COR-L47 (cell line): ENCODE measurements at places on chromosomes 12 and 14.
A peak's percentile ranks its signal among the peaks of the same experiment; 100 is the strongest.

DNA sequence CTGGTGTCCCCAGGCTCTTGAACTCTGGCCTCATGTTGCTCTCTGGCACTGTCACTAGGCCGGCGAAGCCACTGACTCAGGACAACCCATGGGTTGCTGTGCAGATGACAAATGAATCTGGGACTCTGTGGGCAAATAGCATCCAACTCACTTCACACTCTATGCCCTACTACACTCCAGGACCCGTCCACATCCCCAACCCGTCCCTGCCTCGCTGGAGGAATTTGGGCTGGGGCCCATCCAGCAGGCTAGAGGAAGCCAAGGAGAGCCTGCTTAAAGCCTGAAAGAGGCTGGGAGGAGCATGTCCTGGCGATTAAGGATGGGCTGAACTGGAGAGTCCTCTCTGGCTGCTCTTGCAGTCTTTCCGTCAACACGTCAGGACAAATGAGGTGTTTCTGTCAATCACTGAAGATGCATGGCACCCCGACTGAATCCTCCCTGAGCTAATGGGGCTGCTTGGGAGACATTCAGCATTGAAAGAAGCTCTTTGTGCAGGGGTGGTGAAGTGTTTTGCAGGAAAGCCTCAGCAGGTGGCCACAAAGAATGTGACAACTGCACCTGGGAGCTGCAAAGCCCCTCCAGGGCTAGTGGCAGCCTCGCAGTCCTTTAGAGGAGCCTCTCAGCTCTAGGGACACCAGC lies 71.7 kb downstream of the ANO2 start:
- DNase-seq: no peak

DNA sequence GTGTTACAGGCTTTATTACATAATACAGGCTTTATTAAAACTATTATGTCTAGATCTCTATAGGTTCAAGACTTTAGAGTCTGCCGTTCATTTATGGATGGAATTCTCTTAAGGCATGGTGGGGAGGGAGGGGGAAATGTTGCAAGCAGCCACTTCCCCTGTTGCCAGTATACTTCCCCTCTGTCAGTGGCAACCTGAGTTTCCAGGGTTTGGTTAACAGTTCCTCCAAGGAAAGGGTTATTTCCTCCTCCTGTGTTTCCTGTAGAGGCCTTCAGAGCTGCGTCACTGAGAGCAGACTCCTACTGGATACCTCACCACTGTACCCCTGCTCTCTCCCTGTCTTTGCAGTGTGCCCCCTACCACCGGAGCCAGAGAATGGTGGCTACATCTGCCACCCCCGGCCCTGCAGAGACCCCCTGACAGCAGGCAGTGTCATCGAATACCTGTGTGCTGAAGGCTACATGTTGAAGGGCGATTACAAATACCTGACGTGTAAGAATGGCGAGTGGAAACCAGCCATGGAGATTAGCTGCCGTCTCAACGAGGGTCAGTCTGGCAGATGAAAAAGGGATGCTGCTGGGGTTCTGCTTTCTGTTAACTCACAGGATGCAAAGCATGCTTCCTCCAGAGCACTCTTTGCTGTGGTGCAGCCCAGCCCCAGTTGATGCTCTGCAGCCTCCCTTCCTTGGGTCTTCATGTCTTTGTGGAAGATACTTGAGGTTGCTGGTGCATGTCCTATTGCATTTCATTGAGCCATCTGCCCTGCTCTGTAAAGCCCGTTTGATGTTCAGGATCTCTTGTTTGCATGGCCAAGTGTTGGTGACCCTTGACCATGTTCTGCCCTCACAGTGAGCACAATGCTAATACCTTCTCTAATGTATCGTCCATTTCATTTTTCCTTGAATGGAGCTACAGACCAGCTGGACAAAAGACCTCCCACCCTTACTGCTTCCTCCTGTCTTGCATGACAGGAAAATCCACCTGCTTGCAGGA lies 63.6 kb upstream of the SRSF5 start:
- no peak for DNase-seq

GRCh38 chr14:91837076-91837475 lies 30.3 kb downstream of the TC2N start:
- DNase-seq: no peak

GRCh38 chr14:104395941-104396681 lies 183.5 kb upstream of the C14orf180 start:
- DNase-seq: no peak

DNA sequence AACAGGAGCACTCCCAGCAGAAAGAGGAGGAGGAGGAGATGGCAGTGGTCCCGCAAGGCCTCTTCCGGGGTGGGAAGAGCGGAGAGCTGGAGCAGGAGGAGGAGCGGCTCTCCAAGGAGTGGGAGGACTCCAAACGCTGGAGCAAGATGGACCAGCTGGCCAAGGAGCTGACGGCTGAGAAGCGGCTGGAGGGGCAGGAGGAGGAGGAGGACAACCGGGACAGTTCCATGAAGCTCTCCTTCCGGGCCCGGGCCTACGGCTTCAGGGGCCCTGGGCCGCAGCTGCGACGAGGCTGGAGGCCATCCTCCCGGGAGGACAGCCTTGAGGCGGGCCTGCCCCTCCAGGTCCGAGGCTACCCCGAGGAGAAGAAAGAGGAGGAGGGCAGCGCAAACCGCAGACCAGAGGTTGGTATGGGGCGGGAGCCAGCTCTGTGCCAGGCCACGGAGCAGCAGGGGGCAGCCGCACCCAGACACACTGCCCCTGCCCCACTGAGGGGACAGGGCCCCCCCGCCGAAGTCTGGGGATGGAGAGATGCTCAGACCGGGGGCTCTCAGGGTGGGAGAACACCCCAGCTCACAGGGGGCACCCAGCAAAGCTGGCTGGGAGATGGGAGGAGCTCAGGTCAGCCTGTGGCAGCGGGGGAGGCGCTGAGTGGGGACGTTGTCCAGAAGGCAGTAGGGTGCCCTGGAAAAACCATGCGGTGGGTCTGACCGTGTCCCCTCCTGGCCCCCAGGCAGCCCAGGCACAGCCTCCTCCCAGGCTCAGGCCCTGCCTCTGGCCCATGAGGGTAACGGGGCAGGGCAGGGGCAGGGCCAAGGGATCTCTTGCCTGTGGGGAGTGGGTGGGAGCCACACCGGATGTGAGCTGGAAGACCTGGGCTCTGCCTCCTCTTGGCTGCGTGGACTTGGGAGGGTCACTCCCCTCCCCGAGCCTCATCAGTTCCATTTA lies 9.8 kb downstream of the CHGA start:
- no peak for DNase-seq

GRCh38 chr12:60849723-60850122 lies 1253.9 kb downstream of the SLC16A7 start:
- DNase-seq: no peak

DNA sequence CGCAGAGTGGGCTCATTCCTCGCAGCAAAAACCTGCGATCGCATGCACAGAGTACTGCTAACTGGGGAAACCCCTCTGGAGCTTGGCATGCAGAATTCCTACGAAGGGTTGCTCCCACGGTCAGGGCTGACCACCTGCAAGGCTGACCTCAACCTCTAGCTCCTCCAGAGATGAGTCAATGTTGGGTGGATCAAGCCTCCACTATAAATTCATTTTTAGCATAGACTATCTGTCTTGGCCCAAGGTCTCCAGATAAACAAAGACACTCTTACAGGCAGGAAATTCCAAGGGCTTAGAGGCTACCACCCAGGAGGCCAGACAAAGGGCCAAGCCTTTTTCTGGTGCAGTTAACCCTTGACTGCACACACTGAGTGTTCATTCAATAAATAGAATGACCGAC lies 296.5 kb downstream of the TMEM132D start:
- DNase-seq: no peak

DNA sequence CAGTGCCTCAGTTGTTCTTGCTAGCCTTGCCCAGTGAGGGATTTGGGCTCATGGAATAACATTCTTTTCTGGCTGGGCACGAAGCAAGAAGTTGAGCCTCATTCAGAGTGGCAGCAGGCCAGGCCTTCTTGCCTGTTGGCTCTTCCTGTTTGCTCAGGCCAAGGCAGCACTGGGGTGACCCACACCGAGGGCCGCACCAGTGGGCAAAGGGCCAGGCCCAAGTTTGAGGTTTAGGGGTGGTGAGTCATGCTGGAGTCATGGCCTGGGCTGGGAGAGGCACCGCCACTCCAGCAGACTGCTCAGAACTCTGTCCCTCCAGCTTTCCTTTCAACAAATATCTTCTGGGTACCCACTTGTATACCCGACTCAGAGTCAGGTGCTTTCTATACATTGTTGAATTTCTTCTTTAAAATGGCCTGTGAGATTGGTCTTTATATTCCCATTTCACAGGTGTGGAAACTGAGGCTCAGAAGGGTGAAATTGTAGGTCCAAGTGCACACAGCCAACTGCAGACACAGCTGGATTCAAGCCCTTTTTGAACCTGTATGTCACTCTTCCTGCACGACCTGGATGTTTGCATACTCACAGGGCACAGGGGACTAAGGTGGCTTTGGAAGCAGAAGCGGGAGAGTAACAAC lies 279.4 kb downstream of the FOXN3 start:
- DNase-seq: no peak

GRCh38 chr12:98817742-98818141 lies 172.7 kb downstream of the APAF1 start:
- DNase-seq: no peak

DNA sequence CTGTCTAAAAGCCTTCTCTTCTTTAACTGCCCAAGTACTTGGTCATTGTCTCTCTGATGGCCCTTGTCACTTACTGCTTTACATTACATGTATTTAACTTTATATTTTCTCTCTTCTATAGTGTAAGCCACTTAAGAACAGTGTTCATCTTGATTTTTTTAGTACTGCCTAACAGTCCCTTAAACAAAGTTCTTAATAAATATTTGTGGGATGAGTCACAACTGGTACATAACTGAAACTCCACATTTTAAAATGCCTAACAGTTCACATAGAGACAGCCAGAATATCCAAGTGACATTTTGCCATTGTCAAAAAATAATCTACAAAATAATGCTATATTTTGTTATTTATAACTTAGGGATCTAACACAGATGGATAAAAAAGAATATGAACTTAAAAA lies 146.6 kb downstream of the STXBP6 start:
- DNase-seq: no peak

- DNase-seq: peak; percentile 7
Observed at GRCh38 chr14:61841145-61841544, 78.9 kb downstream of the SNAPC1 start.

DNA sequence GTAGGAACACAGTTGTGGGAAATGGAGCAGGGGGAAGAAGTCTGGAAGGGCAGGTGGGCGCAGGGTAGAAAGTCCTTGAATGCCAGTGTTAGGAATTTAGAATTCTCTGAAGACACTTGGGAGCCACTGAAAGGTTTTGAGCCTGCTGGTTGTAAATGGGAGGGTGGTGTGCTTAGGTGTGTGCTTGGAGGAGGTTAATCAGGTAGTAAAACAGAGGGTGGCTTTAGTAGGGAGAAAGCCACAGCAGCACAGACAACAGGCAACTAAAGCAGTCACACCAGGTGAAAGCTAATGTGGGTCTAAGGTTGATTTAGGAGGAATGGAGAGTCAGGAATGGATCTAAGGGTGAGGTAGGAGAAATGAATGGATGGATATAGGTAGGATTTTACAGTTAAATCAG lies 385.0 kb downstream of the ZFP36L1 start:
- DNase-seq: no peak

DNA sequence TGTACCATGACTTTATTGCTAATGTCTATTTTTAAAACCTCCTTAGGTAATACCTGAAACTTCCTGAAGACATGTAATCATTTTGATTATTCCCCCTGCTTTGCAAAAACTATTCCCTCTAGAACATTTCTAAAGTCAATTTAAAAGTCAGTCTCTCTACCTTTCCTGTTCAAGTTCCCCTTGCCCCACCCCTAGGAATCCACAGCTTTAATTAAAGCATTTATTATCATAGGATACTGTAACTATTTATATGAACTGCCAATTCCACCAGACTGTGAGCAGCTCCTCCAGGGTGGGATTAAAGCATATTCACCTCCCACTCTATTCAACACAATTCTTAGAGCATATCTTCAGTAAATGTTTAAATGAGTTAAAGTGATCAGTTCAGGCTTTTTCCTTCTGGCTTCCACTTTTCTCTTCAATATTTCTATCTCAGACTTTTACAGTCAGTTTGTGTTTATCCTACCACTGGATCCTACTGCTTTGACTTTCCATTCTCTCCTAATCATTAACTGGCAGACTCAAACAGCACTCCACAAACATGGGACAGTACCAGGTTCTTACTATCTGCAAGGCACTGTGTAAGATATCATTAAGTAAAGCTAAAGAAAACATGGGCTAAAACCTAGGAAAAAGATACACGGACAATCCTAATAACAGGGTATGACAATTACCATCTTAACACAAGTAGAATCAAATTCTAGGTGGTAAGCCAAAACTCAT lies 39.1 kb downstream of the PTPN21 start:
- no peak for DNase-seq

GRCh38 chr14:53306911-53307310 lies 153.8 kb upstream of the DDHD1 start:
- no peak for DNase-seq

DNA sequence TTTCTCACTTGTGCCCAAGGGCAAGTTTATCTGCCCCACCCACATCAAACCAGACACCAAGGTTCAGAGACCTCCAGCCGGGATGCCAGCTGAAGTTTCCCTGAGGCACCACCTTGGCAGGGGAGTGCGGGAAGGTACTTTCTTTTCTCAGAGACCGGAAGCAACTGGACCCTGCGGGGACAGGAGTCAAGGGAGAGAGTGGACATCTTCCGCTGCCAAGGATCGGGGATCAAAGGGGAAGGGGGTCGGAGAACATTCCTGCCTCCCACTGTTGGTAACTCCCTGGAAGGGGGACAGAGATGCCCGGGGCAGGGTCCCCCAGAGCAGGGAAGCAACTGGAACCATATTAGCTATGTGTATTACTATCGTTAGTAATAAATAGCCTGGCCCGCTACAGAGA lies 161.8 kb downstream of the DICER1 start:
- DNase-seq: no peak

DNA sequence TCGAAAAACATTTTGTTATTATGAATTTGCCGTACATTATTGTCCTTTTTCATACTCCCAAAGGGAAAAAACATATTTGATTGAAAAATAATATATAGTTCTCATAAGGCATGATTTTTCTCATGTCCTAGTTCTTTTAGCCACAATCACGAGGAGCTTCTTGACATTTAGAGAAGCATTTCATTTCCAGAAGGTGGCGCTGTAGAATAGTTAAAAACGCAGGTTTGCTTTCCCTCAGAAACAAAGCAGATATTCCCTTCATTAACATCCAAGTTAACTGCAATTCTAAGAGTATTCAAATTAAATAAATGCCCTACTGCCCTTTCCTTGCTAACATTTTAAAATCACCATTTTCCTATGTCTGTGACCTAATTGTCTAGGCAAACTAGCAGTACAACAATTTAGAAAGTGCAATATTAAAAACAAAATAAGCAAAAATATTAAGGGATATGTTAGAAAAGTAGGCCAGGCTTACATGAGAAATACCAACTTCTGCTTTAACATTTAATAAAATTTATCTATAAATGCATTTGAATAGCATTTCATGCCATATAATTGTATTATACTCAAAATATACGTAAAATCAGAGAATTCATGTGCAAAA lies 10.9 kb upstream of the PIK3C2G start:
- peak; percentile 20 for DNase-seq

DNA sequence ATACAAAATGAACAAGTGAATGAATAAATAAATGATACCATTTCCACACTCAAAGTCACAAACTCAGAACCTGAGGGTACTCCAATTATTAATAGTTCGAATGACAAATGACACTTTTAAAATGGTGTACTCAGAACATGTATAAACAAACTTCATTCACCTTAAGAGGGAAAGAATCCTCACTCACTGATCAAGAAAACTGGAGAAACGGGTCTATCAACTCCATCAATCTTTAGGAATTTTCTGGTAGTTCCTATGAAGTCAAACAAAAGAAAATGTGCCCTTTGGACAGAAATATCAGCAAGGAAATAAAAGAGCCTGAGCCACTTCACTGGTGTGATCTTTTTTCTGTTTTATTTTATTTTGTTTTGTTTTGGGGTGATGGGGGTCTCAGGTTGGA lies 5.2 kb upstream of the NRDE2 start:
- DNase-seq: no peak
